RKO (cell line): ENCODE measurements at places on chromosomes 3 and 15.

GRCh38 chr15:48481802-48482201 is 150.6 kb downstream of the DUT start:
- no peak for DNase-seq

DNA sequence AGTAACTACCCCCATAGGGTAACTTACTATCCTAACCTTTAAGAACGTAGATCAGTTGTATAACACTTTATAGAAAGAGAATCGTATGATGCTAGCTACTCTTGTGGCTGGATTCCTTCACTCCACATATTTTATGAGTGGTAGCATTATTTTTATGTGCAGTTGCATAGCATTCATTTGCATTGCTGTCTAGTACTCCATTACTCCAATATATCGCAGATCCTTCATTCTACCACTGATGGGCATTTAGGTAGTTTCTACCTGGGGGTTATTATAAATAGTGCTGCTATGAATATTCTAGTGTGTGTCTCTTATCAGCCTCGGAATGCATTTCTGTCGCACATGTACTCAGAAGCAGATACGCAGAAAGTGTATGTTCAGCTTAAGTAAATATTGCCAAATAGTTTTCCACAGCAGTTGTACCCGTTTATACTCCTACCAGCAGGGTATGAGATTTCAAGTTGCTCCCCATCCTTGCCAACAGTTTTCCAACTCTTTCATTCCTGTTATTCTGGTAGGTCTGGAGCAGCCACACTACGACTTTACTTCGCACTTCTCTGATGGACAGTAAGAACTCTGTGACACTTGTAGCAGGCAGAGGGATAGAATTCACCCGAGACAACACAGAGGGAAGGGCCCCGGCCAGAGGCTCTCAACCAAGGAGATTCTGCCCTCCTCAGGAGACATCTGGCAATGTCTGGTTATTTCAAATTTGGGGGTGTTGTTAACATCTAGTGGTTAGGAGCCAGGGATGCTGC is 9.8 kb upstream of the VGLL4 start:
- DNase-seq = no peak

- no peak for DNase-seq
Measured at GRCh38 chr3:71441217-71441924, 142.2 kb downstream of the FOXP1 start.

DNA sequence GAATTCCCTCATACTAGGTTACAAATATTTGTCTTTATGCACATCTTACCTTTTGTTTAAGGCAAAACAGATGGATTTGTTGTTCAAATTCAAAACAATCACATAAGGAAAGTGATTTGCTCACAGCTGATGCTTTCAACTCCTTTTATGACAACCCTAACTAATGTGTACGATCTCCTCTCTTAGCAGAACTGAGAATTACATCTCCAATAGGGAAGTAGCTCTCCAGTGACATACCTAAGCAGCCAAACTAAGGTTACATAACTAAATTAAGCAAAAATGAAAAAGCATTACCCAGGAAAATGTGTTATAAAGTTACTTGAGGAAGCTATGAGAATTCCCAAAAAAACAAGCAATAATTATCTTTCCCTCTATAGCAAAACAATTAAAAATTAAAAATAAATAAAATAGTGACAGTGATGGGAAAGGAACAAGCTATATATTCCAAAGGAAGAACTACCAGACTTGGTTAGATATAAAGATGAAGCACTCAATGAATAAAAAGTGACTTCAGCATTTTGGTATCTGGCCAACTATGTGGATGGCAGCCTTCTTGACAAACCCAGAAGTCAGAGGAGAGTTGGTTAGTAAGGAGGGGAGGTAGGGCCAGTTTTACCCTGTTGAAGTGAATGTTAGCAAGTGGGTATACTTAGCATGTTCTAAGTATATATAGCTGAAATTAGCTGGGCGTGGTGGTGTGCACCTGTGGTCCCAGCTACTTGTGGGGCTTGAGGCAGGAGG is 32.4 kb downstream of the PEAK1 start:
- no peak for DNase-seq

- no peak for DNase-seq
Measured at GRCh38 chr15:78536134-78536533, 4.1 kb upstream of the PSMA4 start.

DNA sequence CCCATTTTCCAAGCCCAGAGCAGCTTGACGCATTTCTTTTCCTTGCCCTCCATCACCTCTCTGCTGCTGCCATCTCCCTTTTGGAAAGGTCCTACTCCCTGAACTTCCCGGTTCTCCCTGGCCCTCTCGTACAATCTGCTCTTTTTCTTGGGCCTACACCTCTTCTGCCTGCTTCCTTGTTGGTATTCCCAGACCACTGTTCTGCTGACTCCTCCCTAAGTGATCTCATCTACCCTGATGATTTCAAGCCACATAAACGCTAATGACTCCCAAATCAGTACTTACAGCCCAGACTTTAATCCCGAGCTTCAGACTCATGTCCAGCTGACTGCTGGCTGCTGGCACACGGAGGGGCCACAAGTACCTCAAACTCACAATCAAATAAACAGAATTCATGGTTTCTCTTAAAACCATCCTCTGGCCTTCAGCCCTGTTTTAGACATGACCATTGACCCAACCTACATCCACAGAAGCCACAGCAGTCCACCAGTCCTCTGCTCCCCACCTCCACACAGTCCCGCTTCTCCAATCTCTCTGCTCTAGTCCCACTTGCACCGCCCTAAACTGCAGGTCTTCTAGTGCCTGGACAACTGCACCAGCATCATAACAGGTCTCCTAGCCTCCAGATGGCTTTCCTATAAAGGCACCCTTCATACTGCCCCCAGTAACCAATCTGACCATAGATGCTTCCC is 57.6 kb downstream of the AAGAB start:
- no peak for DNase-seq

DNA sequence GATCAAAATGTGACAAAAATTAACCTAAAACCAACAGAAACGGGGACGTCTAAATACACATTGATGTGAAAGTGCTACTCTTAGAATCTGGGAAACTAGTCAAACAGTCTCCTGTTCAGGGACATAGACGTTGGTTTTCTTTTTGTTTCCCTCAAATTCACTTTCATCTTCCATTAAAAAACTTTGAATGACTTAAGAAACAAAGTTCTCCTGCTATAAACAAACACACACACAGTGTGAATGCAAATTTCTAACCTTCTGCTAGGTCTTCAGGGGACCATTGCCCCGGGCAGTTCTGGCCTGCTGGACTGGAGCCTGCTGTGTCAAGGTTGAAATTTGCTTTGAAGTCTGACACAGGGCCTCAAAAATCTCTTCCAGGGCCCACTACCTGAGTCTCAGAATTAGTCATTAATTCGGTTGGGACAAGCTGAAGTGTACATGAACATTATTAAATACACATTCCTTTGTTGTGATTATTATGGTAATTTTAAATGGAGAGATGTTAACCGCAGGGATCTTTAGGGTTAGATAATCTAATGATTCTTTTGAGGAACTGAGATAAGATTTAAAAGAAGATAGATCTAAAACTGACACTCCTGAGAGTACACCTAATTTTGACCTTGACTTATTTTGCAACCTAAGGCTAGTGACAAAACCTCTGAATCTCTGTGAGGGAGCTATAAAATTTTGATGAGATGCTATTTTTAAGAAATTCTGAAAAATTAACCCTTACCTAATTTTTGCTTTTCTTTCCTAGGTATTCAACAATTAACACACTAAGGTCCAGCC is 1260.4 kb downstream of the ROBO1 start:
- no peak for DNase-seq

DNA sequence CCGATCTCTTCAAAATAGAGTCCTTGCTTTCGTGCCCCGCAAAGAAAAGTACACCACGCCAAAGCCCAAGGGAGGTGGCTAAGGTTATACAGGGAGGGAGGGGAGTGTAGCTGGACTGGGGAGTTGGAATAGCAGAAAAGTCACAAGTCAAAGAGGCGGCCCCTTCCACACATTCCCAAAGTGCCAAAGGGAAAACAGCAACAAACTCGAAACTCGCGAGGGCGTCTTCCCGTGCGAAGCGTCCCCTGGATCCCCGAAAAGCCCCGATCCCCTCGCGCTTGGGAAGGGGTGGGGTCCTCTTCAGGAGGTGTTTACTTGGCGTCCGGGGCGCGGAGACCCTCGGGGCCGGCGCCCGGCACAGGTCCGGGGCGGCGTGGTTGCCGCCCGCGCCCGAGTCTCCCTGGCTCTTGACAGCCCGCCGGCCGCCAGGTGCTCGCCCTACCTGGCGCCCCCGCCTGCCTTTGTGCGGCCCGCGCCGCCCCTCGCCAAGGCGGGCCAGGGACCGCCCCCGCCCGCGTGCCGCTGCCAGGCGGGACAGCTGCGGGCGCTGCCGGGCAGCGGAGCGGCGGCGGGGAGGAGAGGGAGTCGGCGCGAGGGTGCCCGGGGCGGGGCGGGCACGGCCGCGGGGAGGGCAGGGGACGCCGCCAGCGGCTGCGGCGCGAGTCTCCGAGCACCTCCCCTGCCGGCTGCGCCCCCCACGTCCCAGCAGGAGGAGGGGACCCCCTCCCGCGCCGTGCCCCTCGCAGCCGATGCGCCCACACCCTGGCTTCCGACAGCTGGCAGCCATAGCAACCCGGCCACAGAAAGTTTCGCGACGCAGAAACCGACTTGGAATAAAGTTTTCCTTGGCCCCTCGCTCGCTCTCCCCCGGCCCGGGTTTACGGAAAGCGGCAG is 966 bp downstream of the MYO1E start:
- no peak for DNase-seq

- DNase-seq = peak; percentile 75
Measured at GRCh38 chr3:38662544-38662943, 13.1 kb upstream of the SCN5A start.

DNA sequence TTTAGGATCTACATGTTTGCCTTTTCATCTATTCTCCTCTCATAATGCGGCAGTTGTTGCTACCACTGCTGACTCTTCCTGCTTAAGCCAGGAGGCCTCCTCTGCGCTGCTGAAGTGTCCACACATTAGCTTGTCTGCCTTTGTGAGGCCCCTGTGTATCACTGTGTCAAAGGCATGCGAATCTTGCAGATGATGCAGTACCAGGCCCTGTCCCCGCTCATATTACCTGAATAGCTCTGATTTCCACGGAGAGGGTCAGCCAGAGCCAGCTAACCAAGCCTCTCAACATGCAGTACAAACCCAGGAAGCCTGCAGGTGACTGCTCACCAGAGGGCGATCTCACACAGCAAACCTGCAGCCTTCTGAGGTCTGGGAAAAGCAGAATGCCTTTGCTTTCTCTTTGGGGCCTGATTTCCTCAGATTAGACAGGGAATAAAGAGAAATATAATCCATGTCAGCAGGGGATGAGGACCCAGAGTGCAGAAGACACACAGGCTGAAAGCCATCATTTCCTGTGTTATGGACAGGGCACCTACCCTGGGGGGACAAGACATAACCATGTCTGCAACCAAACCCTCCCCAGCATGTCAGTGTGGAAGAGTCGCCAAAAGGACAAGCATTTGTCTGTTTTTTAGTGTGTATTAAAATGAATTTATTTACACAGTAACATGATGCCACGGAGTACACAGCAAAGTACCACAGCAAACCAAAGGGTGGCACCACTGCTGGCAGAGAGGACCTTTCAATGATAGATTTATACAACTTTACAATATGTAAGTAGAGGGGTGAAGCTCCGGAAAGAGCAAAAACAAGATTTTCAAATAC is 36.8 kb upstream of the TSPAN3 start:
- peak; percentile 49 for DNase-seq

DNA sequence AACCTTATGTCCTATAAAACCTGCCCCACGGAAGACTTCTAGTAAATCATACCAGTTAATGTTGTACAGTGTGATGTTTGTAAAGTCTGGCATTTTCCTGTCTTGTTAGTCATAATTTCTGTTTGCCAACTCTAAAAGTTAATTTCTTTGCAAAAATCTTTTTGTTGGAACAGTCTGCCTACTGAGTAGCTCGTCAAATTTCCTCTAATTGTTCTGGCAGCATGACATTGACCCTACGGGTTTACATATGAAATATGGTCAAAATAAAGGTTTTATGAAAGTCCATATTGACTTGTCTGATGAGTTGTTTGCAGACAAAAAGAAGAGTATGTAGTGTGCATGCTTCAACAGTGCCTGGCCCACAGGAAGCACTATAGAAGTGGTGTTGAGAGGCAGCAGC is 79.8 kb upstream of the SOX2 start:
- DNase-seq = no peak

DNA sequence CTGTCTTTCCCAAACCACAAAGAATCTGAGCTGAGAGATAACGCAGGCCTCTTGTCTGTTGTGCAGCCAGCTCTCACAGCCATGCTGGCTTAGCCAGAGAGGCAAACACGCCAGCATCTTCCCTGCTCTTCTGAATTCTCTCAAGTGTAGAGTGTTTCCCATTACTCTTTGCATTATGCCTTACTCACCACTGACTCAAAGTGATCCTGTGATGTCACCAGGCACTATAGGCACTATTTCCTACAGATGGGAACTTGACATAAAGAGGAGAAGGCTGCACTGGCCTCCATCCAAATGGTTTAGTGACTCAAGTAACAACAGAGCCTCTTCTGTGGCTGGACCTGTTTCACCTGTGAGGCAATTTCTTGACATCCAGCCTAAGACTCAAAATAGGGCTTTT is 44.4 kb downstream of the PDZRN3 start:
- peak; percentile 49 for DNase-seq

GRCh38 chr3:61092870-61093269 is 158.4 kb downstream of the FHIT start:
- DNase-seq = no peak

GRCh38 chr15:58249646-58250312 is 111.6 kb downstream of the AQP9 start:
- DNase-seq = no peak

DNA sequence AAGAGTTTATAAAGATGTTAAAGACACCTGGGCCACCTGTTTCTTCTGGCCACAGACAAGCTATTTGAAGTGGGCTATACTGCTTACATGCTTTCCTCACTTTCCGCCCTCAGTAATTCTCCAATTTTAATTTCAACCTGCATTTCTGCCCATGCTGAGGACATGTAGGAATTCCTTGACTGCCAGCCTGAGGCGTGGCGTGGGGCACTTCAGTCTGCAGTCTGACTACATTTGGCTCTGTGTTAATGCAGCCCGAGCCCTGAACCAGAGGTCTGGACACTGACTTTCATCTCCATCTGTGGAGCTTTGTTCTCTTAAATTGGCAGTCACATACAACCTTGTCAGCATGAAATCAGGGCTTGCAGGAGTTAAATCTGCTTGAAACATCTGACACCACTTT is 8.5 kb downstream of the UQCC5 start:
- no peak for DNase-seq

DNA sequence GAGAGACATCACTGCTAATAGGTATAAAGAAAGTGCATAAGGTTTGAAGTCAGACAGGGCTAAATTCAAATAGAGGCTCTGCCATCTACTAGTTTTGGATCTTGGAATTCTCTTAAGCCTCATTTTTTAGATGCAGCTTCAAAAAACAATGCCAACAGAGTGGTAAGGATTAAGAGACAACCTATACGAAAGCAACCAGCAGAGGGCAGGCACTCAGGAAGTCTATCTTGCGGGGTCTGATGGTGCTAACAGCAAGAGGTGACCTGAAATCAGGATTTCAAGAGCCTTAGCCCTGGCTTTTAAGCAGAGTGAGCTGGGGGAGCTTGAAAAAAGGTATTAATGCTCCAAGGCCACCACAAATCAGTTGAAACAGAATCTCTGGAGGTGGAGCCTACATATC is 40.7 kb downstream of the LDHAL6B start:
- DNase-seq = peak; percentile 67
